ENCODE measurements at places on chromosomes 11 and 22.

DNA sequence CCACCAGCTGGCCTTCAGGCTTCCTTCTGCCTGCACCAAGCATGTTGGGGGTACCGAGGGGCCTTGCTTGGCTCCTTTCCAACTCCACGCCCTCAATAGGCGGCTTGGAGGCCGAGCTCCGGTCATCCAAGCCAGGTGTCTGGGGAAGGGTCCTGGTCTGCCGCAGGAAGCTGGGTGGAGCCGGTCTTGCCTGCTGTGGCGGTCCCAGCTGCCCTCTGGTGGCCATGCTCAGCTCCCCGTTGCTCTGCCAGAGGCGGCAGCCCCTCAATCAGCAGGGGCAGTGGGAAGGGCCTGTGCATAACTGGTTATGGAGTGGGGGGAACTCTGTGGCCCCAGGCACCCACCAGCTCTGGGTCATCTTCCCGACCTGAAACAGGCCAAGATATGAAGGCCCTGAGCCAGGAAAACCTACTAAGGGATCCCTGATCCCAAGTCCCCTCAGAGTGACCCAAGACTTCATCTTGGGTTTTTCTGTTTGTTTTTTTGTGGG, 3.2 kb downstream of the ARVCF start:
- peak; percentile 21 for DNase-seq

DNA sequence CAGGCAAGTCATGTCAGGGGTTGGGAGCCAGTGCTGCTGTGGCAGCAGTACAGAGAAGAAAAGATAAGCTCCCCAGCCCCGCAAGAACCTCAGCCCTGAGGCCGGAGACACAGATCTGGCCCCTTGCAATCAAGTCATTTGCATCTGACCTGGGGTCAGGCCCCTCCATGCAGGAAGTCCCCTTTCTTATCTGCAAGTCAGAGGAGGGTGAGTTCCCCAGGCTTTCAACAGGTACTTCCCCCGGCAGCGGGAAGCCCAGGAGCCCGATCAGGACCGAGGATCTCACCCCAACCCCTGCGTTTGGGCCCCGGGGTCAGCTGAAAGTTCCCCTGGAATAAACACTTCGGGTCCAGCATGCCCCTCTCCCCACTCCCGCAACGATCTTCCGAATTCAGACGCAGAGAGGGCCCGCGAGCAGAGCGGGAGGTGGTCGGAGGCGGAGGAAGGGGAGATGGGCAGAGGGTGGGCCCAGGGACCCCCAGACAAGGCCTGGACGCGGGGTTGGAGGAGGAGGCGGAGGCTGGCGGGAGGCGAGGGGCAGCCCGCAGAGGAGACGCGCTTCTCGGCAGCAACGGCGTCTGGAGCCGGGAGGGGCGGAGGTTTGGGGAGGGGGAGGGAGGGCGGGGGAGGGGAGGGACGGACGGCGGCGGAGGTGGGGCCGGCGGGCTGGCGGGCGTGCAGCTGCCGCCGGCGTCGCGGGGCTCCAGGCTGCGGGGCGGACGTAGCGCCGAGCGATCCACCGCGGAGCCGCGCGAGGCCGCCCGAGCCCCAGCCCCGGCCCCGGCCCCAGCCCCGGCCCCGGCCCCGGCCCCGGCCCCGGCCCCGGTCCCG, at the start of gene TSPAN18:
TSS of gene TSPAN18 (plus strand) at position 680 of the 831 bp plus-strand sequence. CDS start 179,455 bp downstream, outside the sequence.
- peak; percentile 43 for DNase-seq

DNA sequence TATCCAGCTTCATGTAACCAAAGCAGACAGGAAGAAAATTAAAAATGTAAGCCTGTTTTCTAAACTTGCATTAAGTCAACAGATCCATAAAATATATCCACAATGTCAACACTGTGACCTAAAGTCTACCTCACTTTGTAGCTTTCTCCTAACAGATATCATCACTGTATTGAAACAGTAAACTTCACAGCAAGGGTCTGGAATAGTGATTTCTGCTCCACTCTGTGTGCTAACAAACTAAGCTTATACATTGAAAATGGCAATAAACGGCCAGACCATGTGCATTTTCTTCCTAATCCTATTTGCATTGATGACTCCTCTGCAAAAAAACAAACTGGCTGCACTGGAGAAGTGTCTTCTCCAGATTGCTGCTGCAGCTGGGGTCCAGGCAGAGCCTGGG, 26.8 kb downstream of the CADM1 start:
- DNase-seq = no peak

- no peak for DNase-seq
Measured at GRCh38 chr22:50503475-50504145, 3.9 kb downstream of the LMF2 start.

- DNase-seq = no peak
Measured at GRCh38 chr22:47736186-47737034, 974.0 kb downstream of the TBC1D22A start.

- no peak for DNase-seq
Measured at GRCh38 chr11:125164091-125164421, 495 bp upstream of the PKNOX2 start.

- no peak for DNase-seq
Measured at GRCh38 chr22:43226377-43227238, 39.7 kb upstream of the TTLL12 start.

GRCh38 chr22:22376352-22376706, 131.7 kb downstream of the VPREB1 start:
- DNase-seq = no peak

DNA sequence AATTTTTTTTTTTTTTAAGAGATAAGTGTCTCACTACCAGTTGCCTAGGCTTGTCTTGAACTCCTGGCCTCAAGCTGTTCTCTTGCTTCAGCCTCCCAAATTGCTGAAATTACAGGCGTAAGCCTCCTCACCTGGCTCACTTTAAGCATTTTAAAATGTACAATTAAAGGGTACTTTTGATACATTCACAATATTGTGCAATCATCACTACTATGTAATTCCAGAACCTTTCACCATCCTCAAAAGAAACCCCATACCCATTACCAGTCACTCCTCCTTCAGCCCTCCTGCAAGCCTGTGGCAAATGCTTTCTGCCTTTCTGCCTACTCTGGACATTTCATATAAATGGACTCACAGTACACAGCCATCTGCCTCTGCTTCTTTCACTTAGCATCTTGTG, 34.5 kb upstream of the WT1 start:
- no peak for DNase-seq

DNA sequence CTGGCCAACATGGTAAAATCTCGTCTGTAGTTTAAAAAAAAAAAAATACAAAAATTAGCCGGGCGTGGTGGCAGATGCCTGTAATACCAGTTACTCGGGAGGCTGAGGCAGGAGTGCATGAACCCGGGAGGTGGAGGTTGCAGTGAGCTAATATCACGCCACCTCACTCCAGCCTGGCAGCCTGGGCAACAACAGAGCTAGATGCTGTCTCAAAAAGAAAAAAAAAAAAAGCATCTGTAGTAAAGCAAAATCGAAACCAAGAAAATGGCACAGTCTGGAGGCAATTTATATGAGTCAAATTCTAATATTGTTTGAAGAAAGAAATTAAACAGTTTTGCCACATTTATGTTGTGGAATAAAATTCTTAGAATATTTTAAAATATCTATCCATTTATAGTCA, 365.0 kb upstream of the CHORDC1 start:
- no peak for DNase-seq

GRCh38 chr11:22458161-22458560, 120.0 kb downstream of the SLC17A6 start:
- no peak for DNase-seq

GRCh38 chr11:133162227-133162626, 370.1 kb downstream of the OPCML start:
- DNase-seq = no peak

GRCh38 chr11:77724636-77725035, 87.0 kb upstream of the CLNS1A start:
- DNase-seq = no peak

GRCh38 chr11:93734427-93735222, 6.7 kb downstream of the TAF1D start:
- no peak for DNase-seq

DNA sequence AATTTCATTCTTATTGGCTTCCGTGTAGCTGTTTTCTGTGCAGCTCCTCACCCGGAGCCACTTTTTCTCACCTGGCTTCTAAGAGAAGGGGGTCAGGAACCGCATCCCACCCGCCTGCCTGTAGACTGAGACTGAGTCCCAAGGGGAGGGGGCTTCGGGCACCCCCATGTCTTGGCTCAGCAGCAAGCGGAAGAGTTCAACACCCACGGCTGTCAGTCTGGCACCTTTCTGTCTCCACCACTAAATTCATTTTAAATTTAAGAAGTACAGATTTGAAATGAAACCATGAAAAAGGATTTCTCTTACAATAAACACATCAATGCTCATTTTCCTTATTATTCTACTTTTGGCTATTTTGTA, 66.7 kb downstream of the EFCAB6 start:
- DNase-seq = no peak

DNA sequence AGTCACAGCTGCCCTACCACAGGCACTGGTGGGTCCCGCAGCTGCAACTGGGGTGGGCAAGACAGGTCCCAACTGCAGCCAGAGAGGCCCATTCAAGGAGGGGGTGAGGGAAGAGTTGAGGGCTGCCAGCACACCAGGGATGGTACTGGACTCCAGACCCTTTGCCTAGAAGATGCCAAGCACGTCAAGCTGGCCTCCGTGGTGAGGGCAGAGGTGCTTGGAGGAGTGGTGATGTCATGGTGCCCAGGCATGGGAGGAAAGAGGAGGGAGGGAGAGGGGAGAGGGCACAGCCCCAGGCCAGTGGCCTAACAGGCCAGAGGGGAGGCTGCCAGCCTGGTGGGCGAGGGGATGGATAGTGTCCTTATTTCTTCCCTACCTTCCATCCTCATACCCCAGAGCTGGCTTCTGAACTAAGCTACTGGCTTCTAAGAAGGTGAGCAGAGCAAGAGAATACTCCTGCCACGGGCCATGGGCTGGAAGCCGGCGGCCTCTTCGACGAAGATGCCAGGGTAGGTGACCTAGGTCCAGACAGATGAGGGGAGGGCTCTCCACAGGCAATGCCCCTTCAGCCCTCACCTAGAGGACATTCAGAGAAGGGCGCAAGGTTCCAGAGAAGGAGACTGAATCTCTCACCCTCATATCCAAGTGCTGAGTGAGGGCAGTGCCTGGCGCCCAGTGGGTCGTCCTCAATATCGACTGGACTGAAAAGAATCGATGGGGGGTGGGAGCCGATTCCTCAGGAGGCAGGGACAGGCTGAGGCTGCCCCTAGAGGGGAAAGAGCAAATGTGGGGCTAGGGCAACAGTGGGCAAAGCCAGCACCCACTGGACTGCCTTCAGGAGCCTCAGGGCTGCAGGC, 1.8 kb downstream of the SYT7 start:
- DNase-seq = no peak

DNA sequence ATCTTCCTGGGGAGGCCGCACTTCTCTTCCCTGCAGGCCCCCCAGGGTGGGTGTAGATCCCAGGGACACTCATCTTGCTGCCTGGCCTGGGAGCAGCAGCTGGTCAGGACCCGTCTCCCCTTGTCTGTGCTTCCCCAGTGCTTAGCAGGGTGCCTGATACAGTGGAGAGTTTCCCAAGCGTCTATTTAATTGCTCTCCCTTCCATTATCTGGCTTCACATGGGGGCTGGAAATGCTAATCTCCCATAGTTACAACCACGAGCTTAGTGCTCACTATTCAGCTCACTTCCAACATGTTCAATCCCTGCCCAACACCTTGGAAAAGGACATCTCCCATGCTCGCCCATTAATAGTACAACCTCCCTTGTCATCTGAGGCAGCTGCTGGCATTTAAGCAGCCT, 100.5 kb downstream of the DSCAML1 start:
- no peak for DNase-seq

- no peak for DNase-seq
Measured at GRCh38 chr11:35814081-35814695, 129.7 kb upstream of the LDLRAD3 start.

DNA sequence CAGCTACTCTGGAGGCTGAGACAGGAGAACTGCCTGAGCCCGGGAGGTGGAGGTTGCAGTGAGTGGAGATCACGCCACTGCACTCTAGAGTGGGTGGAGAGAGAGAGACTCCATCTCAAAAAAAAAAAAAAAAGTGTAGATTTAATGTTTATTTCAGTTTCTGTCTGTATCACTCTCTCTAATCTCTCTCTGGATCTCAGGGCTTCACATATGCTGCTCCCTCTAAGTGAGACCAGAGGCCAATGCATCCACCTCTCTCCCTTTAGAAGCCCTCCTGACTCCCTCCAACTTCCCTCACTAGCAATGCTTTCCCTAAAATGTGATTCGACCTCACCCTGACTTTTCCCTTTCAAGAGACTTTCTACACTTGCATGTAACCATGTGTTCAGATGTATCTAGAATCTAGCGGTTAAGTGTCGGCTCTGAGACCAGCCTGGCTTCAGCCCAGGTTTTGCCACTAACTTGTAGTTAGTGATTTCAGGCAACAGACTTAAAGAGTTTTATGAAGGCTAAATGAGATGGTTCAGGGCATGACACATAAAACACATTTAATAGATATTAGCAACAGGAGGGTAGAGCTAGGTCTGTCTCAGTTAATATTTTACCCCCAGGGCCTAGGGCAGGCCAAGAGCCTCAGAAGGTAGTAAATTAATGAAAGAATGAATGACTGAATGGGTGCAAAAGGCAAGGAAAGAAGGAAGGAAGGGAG, 364.3 kb downstream of the LARGE1 start:
- DNase-seq = no peak

DNA sequence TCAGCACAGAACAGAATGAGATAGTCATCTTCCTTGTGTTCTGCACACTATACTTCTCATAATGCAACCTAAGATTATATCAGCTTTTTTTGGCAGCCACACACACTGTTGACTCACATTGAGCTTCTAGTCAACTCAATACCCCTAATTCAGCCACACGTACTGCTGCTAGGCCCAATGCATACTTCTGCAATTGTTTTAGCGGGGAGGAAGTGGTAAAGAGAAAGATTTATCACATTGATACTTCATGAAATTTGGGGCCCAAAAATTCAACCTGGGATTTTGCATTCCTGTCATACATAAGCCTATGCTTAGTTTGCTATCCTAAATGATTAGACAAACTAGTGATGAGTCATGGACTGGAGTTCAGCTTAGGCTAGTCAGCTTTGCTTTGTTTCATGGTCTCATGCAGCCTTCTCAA, 8.6 kb upstream of the UPB1 start:
- no peak for DNase-seq

- DNase-seq = no peak
Measured at GRCh38 chr11:92558323-92558722, 333.7 kb downstream of the FAT3 start.

DNA sequence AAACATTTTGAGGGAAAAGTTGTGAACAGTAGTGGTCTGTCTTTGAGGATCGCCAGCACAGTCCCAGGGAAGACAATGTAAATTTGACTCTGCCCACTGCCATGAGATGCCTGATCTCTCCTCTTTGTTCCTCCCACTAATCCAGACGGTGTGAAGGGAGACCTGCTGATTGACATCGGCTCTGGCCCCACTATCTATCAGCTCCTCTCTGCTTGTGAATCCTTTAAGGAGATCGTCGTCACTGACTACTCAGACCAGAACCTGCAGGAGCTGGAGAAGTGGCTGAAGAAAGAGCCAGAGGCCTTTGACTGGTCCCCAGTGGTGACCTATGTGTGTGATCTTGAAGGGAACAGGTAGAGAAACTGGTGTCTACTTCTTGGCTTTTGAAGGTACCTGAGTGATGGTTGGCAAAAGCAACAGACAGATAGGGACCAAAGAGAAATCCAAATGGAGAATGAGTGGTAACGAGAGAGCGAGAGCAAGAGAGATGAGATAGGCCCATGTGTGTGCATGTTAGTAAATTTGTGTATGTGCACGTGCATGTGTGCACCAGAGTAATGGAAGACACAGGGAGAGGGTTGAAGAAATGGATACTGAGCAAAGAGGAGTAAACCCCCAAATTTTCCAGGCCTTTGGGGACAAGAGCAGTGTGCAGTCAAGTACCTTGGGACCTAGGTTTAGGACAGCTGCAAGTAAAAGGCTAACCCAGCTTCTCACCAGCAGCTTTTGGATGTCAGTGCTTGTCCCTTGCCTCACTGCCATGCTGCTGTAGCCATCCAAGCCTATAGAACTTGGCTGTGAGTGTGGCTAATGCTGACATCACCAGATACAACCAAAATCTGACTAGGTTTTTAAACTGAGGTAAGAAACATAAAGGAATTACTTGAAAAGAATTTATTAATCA, 1.9 kb downstream of the NNMT start:
- DNase-seq = no peak

Data from stimulated activated naive B cell treated with anti-CD40 and anti-IgM and Interleukin-4, amounts not matched to agents 10 μg/mL and 1 μg/mL and 100 μg/mL, for 72 hours (primary cell).